GM06990 (cell line): ENCODE measurements at places on chromosomes 3 and 15.

DNA sequence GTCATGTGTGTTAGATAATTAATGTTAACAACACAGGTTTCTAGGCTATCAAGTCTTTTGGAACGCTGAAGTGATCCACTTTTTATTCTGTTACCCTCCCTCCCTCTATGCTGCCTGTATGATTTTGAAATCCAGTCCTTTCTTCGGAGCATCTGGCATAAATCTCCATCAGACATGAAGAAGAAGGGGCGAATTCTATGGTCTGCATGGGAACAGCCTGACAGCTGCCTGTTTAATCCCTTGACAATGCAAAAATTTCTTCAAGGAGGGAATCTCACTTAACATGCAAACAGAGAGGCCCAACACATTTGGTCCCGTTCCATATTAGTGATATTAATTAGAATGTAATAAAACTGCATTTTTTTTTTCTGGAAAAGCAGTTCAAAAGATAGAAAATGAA lies 145.2 kb downstream of the VGLL3 start:
- DNase-seq, result no peak

DNA sequence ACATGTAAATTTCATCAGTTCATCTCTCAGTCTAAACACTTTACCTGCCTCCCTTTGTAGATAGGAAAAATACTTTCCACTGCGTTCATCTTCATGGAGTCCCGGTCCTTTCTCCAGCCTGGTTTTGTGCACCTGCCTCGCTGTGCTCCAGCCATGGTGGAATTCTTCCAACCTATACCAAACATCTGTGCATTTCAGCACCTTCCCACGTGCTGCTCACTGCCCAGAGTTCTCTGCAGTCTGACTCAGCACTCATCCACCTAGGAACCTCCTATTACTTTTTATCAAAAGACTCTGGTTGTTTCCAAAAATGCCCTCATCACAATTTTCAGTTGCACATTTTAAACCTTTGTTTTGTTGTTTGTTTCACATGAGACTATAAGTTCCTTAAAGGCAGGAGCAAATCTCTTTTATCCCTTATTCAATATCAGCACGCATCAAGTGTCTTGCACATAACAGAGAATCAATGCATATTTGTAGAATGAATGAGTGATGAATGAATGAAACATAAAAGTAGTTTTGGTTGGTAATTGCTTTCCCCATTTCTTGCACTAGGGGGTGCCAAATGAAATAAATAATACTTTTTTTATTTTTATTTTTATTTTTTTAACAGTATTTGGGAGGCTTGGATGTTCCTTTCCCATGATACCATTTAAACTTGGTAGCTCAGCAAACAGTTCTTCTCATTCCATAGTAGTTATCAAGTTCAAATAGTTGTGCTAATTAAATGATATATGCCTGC lies 30.2 kb upstream of the ADAMTS9 start:
- DNase-seq, result no peak

DNA sequence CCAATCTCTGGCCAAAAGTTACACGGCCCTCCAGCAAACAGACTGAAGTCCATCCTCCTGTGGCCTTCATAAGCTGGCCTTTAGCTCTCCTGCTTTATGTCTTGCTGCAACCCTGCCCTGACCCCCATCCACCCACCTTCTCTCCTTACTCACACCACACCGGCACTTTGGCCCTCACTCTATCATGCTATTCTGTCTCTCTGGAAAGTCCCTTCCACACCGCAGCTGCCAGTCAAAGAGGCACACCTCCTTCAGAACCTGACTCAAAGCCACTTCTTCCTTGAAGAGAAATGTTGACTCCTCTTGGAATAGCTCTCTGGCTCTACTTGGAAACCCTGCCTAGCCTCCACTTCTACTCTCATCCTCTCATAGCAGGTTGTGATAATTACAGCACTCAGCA lies 4.5 kb downstream of the GPR156 start:
- no peak for DNase-seq

- DNase-seq, result no peak
Observed at GRCh38 chr3:173139420-173139819, 1.6 kb downstream of the SPATA16 start.

DNA sequence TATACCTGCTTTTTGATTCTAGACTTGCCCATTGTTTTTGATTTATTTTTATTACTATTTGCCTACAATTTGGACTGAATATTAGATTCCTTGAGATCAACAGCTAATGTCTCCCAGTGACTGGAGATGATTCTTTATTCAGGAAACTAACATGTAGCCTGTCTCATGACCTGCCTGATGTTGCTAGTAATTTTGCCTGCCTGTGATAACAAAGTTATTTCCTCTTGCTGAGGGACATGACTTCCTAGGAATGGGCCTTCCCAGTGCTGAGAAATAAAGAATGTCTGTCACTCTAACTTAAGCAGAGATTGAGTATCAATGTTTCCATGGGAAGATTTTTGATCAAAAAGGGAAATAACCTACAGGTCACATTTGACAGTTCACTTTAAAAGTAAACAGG lies 13.4 kb upstream of the NPHP3 start:
- DNase-seq, result no peak

- peak; percentile 10 for DNase-seq
Observed at GRCh38 chr3:35617370-35617769, 22.0 kb upstream of the ARPP21 start.

DNA sequence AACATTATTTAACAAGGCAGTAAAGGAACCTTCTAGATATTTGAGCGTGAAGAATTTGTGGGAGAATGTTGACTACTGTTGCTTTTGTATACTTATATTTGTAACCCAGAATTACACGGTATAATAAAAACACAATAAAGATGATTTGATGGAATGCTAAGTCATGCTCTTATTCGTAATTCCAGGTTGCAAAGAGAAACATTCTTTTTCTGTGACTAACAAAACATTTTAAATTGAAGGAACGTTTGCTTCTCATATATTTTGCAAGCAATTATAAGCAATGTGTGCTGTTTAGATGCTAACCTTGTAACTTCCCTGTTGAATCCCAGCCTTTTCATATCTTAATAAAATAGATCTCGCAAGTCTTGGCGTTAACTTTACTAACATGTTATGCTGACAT lies 124.4 kb upstream of the CGNL1 start:
- DNase-seq, result no peak

- DNase-seq, result peak; percentile 15
Observed at GRCh38 chr15:33310481-33311311, at the start of gene RYR3. TSS of gene RYR3 (plus strand) at chr15:33310967. CDS start at chr15:33311046, 79 bp downstream.

DNA sequence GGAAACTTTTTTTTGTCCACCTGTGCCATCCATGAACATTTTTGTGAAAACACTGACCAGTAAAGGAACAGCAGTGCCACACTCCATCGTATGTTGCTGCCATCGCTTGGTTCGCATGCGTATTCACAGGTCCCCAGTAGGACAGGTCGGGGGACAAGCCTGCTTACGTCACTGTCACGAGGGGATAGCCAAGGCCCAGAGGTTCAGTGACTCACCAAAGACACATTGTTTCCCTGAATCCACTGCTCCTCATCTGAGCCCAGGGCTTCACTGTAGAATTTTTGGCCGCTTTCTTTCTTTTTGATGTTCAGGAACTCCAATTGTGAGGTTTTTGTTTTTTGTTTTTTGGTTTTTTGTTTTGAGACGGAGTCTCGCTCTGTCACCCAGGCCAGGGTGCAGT lies 5.9 kb downstream of the ADPRH start:
- no peak for DNase-seq

- DNase-seq, result no peak
Observed at GRCh38 chr3:122246199-122246598, 62.7 kb downstream of the CASR start.

DNA sequence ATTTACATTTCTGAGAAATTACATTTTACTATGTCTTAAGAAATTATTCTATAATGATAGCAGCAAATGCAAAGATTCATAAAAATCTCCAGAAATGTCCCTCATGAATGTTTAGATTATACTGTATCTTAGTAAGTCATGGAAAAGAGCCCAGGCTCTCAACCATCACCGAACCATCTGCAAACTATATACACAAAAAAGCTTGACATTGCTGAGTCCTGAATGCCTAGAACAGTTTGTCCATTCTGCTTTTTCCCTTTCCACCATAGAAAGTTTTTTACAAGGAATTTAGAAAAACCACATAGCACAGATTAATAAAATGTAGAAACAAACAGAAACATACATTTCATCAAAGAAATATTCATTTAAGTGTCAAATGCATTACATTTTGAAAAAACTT lies 83.6 kb downstream of the MYO9A start:
- DNase-seq, result no peak

DNA sequence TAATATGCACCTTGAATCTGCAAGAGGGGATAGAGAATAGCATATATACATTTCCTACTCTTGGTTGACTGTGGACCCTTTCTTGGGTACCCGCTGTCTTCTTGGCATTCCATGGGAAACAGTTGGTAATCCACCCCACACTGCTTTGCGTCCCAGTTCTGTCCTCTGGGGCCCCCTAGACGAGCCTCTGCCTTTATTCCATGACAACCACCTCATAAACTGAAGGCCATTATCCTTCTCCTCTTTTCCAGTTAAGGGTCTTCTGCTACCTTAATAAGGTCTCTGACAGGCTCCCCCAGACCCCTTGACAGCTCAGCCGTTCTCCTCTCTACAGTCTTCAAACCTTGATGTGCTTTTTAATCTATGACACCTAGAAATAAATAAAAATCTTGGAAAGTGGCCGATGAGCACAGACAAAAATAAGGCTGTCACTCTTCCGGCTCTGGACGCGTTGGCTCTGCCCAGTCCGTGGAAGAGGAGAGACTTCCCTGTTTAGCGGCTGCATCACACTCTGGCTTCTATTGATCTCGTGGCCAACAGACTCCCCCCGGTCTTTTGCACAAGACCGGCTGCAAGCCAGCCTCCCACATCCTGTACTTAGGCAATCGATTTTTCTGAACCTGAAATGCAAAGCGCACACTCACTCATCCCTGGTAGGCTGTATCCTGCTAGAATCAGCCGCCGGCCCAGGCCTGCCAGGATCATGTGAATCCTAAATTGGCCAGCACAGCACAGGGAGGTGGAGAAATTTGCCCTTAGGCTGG lies 251.0 kb upstream of the TLE3 start:
- DNase-seq, result no peak

- peak; percentile 73 for DNase-seq
Observed at GRCh38 chr3:113546414-113546893, 14.1 kb downstream of the SIDT1 start.

DNA sequence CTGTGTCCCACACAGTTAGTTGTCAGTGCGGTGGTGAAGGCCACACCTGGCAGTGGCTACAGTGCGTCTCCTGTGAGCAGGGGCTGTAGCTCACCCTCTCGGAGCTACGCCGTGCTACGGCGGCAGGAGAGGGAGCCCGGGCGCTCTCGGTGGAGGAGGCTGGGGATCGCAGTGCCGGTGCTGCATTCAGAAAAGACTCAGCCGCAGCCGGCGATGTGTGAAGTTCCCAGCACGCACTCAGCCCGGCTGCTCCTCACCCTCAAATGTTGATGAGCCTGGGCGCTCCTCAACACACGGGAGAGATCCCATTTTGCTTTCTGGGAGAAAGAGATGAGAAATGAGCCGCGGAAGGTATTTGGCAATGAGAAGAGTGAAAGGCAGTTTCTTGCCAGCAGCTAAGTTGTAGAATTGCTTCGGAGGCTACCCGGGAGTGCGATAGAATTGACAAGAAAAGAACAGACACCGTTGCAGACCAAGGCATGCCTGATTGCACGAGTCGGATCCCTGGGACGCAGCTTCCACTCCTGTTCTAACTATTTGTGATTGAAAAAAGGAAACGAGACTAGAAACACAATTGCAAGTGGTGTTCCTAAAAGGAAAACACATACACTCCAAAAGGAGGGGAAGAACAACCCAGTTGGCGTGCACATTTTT lies at the start of gene UNC13C:
TSS of gene UNC13C (plus strand) at position 189 of the 654 bp plus-strand sequence. CDS start 34,463 bp downstream, outside the sequence.
- peak; percentile 6 for DNase-seq
